Omental fat pad (tissue), 4 donors: ENCODE measurements at places on chromosomes 2 and 18.

GRCh38 chr2:54958717-54959371 is 91.4 kb downstream of the RTN4 start:
- DNase-seq: no peak

GRCh38 chr2:23209059-23209458 is 175.9 kb upstream of the KLHL29 start:
- no peak for DNase-seq

GRCh38 chr2:190882411-190882766 is 1.8 kb downstream of the GLS start:
- no peak for DNase-seq

DNA sequence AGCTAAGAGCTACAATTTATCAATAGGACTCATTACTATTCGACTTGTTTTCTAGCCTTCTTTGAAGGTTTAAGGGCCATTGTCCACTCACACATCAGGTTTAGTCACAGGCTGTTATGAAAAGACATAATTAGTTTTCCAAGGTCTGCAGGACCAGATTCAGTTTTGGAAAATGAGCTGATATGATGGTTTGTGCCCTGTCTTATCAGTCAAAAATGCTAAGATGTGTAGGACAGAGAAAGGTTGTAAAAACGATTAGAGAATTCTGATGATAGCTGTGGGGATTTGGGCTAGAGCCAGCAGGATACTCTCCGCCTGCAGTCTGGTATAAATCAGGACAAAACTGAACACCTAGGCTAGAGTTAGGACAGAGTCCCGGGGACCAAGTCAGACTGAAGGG is 213.3 kb downstream of the LRRTM1 start:
- no peak for DNase-seq

- no peak for DNase-seq
Measured at GRCh38 chr2:185638771-185639170, 99.8 kb upstream of the FSIP2 start.

DNA sequence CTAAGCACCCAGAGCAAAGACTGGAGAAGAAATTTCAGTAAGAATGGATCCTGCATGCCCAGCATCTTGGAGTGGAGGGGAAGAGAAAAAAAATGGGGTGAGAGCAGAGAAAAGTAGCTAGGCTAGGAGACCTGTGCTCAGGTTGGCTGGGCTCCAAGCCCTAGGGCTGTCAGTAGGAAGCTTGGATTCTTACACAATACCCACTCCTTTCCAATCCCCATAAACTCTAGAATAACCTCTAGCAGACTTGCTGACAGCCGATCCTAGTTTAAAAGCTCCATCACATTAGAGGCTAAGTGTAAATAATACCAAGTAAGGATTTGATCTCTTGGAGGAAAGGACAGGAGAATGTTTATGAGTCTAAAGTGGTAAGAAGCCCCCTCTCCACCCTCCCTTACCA is 46.2 kb upstream of the NABP1 start:
- DNase-seq: no peak

GRCh38 chr2:28232295-28232694 is 160.4 kb upstream of the FOSL2 start:
- no peak for DNase-seq

GRCh38 chr18:74597034-74597661 is 522 bp upstream of the ZNF407 start:
- DNase-seq: peak; percentile 27

- peak; percentile 35 for DNase-seq
Measured at GRCh38 chr2:68319398-68320117, at the start of gene CNRIP1. Gene CNRIP1 (minus strand): TSS chr2:68319949. CDS start chr2:68319400, 549 bp downstream.

- DNase-seq: no peak
Measured at GRCh38 chr2:72236445-72237067, 88.9 kb upstream of the CYP26B1 start.

DNA sequence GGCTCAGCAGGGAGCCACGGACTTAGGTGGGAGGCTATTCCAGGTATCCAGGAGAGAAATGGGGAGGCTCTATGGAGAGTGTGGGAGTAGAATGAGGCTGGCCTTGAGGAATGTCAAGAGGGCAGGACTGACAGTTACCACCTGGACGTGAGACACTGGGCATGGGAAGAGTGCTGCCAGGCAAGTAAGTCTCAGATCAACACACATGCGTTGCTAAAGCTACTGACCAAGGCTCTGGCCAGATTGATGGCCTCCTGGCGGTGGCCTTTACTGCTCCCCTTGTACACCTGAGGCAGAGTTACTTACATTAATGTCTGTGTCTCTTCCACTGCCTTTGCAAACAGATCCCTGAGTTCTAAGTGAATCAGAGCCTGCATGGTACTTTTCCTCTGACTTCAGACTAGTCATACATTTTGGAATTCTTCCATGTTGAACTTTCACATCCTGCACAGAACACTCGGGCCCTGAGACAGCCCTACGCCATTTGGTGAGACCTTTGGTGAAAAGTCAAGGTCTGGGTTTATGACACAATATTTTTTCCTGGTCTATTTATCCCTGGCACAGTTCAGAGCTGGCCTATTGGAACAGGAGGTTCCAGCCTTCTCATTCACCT is 398.8 kb upstream of the TRIB2 start:
- DNase-seq: no peak

- no peak for DNase-seq
Measured at GRCh38 chr2:71100195-71100964, 29.6 kb downstream of the MCEE start.

- DNase-seq: no peak
Measured at GRCh38 chr2:15120631-15121030, 440.5 kb downstream of the NBAS start.

- DNase-seq: peak; percentile 32
Measured at GRCh38 chr2:25664183-25664964, 9.0 kb downstream of the DTNB start.

DNA sequence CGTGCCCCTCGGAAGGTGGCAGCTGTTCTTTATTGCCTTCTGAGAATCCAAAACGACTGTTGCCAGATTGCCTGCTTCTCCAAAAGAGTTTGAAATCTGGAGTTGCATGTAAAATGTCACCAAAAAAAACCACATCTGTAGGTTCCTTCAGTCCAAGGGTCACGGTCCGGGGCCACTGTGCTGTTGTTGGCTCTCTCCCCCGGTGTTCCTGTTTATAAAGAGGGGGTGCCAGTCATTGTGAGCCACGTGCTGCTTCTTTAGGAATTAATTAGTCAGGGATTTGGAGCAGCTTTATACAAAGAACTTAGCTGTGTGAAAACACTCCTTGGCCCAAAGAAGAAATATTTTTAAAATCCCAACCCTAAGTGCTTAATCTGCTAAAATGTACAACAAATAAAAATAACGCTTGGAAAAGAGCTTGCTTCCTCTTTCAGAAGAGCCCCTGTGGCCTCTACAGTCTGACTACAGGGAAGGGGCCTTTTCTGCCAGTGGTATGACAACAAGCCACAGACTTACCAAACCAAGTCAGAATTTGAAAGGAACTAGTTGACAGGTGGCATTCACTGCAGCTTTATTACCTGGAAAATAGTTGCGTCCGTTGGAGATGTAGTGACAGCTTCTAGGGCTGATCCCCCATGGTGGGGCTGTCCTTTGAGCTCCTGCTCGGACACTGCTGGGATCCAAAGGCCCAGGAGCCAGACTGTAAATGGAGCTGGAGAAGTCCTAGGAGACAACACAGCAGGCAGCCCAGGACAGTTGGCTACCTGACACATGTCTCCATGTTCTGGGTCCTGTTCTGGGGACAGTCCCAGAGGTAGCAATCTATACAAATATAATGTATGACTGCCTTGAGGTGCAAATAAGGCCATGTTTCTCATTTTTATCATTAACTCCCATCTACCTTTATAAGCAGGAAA is 84.5 kb upstream of the SLC1A4 start:
- no peak for DNase-seq

- no peak for DNase-seq
Measured at GRCh38 chr18:3993941-3994687, 461.0 kb downstream of the DLGAP1 start.

GRCh38 chr2:126715576-126716406 is 59.8 kb downstream of the GYPC start:
- no peak for DNase-seq
